Stimulated activated CD4-positive, alpha-beta T cell treated with anti-CD3 and anti-CD28 coated beads, Interleukin-4, amount 100 ng/mL, for 48 hours (primary cell): ENCODE measurements at places on chromosomes 16 and 17.

DNA sequence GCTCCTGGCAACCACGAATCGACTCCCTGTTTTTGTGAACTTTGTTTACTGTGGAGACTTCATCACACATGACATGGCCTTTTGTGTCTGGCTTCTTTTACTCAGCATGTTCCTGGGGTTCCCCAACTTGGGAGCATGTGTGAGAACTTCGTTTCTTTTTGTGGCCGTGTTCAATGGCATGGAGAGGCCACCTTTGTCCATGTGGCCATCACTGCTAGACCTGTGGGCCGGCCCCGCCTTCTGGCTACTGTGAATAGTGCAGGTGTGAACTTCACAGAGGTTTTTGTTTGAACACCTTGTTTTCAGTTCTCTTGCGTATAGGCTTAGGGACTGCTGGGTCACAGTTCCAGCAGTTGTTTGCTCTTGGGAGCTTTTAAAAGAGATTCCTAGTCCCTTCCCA lies 5.7 kb upstream of the SLC38A8 start:
- DNase-seq, result no peak

DNA sequence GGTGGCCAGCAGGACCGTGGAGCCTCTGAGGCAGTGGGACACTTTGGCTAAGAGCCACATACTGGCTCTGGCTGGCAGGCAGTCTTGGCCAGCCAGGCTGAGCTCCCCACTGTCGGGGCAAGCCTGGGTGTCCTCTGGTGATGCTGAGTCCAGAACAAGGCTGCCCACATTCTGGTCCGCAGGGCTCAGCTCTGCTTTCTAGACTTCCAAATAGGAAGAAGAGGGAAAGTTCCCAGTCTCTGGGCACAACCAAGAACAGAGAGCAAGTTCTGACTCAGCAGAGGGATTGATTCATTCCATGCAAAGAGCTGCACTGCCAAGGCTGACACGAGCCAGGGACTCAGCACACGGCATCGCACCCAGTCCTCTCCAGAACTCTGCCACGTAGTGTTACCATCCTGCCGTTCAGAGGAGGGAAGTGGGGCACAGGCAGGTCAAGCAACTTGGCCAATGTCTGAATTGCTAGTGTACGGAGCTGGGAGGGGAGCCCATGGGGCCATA lies 58.9 kb downstream of the NOS2 start:
- no peak for DNase-seq

DNA sequence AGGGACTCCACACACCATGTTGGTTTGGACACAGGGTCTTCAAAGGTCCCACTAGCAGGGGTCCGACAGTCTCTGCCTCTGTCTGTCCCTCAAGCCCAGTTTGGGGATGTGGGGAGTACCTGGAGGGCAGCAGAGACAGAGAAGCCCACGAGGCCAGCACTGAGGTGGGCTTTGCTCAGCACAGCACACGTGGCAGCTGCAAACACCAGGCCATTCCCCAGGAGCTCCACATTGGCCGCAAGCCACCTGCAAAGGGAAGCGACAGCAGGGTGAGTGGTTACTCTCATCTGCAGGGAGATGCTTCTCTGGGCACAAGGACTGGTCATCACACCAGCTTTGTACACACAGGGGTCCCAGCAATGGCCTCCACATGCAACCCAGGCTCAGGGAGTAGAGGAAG lies 62.0 kb downstream of the ABCC6 start:
- DNase-seq, result no peak

- no peak for DNase-seq
These were observed 491.3 kb downstream of the TMEM114 start for GRCh38 chr16:8098947-8099512.

DNA sequence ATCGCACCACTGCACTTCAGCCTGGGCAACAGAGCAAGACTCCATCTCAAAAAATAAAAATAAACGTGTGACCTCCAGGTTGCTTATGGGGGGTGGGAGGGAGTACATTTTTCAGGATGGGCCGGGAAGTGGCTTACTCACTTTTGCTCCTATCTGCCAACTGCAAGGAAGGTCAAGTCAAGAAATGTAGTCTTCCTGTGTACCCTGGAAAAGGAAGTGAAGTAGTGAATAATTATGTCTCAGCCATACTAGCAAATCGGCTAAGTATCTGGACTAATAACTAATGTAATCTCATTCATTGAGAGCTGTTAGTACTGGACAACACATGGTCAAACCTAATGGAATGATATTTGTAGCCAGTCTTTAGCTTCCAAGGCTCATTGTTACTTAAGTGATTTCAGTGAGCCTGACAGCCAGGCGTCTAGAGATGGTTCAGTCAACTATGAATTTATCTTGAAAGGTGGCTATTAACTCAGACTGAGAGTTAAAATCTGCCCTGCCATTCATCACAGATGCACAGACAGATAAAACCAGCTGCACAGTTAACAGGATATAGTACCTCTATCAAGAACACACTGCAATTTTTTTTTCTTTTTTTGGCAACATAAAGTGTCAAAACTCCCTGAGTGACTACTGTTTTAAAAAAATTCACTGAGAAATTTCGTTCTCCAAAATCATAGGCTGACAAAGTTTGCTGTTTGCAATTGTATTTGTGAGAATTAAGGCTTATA lies 3.7 kb upstream of the TACO1 start:
- no peak for DNase-seq

DNA sequence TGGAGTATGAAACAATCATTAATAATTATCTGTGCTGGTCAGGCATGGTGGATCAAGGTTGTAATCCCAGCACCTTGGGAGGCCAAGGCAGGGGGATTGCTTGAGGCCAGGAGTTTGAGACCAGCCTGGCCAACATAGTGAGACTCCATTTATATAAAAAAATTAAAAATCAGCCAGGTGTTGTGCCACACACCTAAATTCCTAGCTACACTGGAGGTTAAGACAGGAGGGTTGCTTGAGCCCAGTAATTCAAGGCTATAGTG lies 28.9 kb upstream of the PRKCA start:
- DNase-seq, result no peak

- DNase-seq, result no peak
These were observed 28.7 kb upstream of the DDX52 start for GRCh38 chr17:37671824-37672547.

- DNase-seq, result no peak
These were observed 22.4 kb upstream of the LGALS9 start for GRCh38 chr17:27608328-27609230.

- DNase-seq, result no peak
These were observed 10.3 kb downstream of the RPGRIP1L start for GRCh38 chr16:53693320-53693719.

DNA sequence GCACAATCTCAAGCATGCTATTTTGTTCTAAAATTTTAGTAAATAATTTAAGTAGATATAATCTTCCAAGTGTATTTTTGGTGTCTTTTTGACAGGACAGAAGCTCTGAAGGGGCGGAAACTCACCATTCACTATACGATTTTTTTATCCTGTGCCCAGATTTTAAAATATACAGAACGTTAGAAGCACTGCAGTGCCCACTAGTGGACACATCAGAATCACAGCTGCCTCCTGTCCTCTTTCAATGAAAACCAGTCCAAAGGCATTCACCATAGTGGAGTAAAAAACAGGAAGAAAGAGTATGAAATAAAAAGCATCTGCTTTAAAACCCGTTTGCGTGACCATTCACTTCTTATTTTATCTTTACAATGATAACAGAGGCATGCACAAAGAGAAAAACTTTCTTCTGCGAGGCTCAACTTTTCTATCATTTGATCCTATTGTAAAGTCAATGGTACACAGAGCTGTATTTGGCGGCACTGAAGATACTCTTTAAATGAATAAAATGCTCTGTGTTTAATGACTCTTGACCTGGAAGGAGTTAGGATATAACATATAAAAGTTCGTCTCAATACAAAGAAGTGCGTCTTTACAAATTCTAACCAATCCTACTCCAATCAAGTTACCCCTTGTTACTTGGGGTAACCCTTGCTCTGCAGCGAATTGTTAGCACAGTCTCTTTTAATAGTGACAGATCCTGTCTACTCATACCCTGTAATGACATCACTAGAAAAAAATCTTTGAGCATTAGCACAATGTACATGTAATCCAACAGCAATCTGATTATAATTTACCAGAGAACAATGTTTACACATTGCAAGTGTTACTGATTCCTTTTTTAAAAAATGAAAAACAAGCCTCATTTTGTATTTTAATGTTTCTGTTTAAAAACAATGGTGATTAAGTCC lies 339.8 kb upstream of the PSMD7 start:
- peak; percentile 7 for DNase-seq

GRCh38 chr16:11706180-11706742 lies 36.4 kb downstream of the TXNDC11 start:
- no peak for DNase-seq

DNA sequence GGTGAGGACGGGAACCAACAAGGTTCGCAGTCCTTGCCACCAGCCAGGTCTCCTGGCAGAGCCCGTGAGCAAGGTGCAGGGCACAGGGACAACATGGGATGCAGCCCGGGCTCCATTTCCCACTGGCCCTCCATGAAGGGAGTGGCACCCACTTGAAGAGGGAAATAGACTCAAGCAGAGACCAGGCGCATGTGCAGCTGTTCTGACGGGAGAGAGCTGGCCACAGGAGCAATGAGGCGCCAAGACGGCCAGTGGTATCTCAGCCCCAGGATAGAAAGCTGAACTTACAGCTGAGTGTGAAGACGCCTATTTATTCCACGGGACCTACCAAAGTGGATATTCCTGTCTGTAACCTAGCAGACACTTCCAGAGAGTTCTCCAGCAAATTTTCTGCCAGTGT lies 8.2 kb upstream of the FOXJ1 start:
- no peak for DNase-seq
